ENCODE measurements at places on chromosomes 11 and 22.

GRCh38 chr22:41401781-41402648 is 20.3 kb downstream of the TEF start:
- DNase-seq: peak; percentile 71

GRCh38 chr11:134754521-134755198 is 342.6 kb upstream of the B3GAT1 start:
- DNase-seq: no peak

DNA sequence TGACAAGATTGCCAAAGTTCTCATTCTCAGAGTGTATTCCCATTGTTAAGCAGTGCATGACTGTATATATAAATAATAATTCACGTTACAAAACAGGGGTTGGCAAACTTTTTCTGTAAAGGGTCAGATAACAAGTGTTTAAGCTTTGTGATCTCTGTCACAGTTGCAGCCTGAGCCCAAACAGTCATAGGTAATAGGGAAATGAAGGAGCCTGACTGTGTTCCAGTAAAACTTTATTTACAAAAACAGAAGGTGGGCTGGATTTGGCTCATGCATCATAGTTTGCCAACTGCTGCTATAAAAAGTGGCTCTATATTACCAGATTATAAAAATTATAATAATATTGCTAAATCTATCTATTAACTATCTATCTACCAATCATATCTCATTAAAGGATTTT is 3.5 kb downstream of the MMP7 start:
- DNase-seq: no peak

- no peak for DNase-seq
Observed at GRCh38 chr11:94532211-94532610, 11.5 kb upstream of the FUT4 start.

GRCh38 chr11:72574548-72575460 is 99.4 kb downstream of the PDE2A start:
- no peak for DNase-seq

DNA sequence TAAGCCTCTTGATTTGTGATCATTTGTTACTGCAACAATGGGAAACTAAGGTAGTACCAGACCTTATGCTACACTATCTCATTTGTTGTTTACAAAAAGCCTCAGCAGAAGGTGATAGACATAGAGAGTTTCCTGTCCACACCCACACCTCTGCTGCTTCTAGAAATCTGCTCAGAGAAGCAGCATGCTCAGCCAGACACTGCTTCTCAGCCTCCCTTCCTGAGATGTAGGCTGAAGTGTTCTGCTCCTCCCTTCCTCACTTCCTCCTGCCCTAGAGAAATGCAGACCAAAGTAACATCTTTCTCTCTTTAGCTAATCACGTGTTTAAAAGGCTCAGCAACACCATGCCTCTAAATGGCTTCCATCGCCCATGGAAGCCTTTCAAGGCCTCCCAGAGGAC is 88.4 kb downstream of the SLC1A2 start:
- no peak for DNase-seq

DNA sequence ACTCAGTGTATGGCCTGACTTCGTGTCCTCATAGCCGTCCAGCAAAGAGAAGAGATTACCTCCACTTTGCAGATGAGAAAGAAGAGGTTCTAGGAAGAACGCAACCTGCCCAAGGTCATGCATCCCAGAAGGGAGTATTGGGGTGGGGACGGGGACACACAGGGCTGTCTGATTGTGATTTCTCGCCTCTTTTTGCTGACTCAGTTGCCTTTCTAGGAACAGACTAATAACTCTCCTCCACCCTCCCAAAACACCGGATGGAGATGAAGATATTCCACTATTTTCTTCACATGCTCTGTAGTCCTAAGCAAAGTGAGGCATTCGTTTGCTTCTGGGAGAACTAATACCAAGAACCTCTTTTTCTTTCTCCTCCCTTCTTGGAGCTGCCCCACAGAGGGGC is 529.3 kb downstream of the MIAT start:
- no peak for DNase-seq

GRCh38 chr22:44166498-44167276 is 14.0 kb upstream of the PARVG start:
- DNase-seq: no peak
